T-helper 1 cell treated with Interleukin-12 subunit alpha and Interleukin-12 subunit beta and Interleukin-4 antibody, amounts not matched to agents 30 ng/mL and 1 ng/mL, for 36 hours (primary cell): ENCODE measurements at places on chromosomes 1 and 21. TPM values are rescaled to one million over a fixed set of nuclear protein-coding genes. Genes with fewer than 3 reads are reported as not detected.

The BLACAT1 gene
- total RNA-seq = 0.51 and 0.68 TPM in 2 replicates

The KISS1 gene
- total RNA-seq = not detected in 2 replicates

The RNPC3 gene
- total RNA-seq = 25.6 and 28.7 TPM in 2 replicates

The SLC1A7 gene
- not detected in 2 replicates for total RNA-seq

The KRTAP12-2 gene
- not detected in 2 replicates for total RNA-seq

The SPATA46 gene
- not detected in 2 replicates for total RNA-seq

The TSSK3 gene
- 0.98 and 1.2 TPM in 2 replicates for total RNA-seq

The TNFRSF4 gene
- total RNA-seq = 406 and 418 TPM in 2 replicates

The KANK4 gene
- total RNA-seq = not detected in 2 replicates

The TEDDM1 gene
- not detected in 2 replicates for total RNA-seq

The COL8A2 gene
- total RNA-seq = not detected in 2 replicates

The HSD3B1 gene
- not detected in 2 replicates for total RNA-seq

The RIPPLY3 gene
- total RNA-seq = not detected in 2 replicates

The UMODL1 gene
- total RNA-seq = 0.12 TPM in 1 of 2 replicates, not detected in the other

The AMY1A gene
- not detected in 2 replicates for total RNA-seq

The ETV3L gene
- not detected in 2 replicates for total RNA-seq

The TLCD4 gene
- total RNA-seq = not detected in 2 replicates

The MRPL39 gene
- total RNA-seq = 26.9 and 31.6 TPM in 2 replicates

The TPTE gene
- not detected in 2 replicates for total RNA-seq

The FBXO2 gene
- 2.0 TPM in 2 replicates for total RNA-seq

The RNU1-3 gene
- total RNA-seq = 2,156 and 2,251 TPM in 2 replicates

The NOS1AP gene
- total RNA-seq = not detected in 2 replicates

The CD84 gene
- total RNA-seq = 21.1 and 25.4 TPM in 2 replicates

The SPRR4 gene
- not detected in 2 replicates for total RNA-seq

The BPNT1 gene
- 21.5 and 25.1 TPM in 2 replicates for total RNA-seq
